H9 (cell line): ENCODE measurements at places on chromosomes 16 and 17.
A peak's percentile ranks its signal among the peaks of the same experiment; 100 is the strongest.

- no peak for DNase-seq
Measured at GRCh38 chr16:55949518-55949917, 74.3 kb upstream of the CES5A start.

DNA sequence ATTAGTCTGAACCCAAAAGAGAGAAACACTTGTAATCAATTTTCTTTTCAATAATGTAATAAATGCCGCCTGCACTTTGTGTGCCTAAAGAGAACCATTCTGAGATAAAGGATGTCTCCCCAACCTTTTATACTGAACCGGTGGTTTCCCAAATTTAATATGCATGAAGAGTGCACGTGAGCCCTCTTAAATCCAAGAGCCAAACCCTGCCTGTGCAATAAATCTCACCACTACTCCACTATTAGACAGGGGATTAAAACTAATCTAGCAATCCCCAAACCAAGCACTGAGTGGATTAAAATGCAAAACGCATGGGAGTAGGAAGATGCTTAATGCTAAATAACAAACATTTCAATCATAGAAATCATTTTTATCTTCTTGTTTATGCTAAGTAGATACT, 351.0 kb upstream of the PSMD7 start:
- DNase-seq, result no peak

DNA sequence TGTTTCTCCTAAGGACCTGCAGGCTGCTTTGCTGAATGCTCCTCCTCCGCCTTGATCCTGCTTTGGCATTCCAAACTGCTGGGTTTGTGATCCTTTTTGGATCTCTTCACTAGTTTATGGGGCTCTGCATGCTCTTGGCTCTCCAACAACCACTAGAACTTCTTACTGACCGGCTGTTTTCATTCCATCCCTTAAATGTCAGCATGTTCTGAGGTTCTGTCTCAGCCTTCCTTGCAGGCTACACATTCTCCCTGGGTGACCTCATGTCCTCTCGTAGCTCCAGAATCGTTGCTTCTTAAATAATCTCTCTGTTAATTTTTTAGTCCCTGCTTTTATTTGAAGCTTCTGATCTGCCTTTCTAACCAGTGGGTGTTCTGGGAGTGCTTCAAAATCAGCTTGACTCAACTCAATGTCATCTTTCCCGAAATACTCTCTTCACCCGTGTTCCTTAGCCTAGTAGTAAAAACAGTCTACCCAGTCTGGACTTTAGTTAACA, 119.0 kb upstream of the HS3ST2 start:
- no peak for DNase-seq

DNA sequence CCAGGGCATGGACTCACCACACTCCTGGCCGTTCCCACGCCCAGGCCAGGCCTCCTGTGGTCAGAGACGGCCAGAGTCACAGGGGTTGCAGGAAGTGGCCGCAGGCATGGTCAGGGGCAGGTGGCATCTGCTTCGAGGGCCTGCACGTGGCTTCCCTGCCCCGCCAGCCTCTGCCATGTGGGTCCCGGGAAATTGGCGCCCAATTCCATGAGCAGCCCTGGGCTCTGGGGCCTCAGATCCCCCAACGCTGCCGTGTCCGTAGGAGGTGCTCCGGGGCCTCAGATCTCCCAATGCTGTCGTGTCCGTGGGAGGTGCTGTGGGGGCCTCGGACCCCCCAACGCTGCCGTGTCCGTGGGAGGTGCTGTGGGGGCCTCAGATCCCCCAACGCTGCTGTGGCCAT, 9.7 kb upstream of the SSTR5 start:
- DNase-seq, result no peak

GRCh38 chr17:74761419-74761818, 13.0 kb downstream of the NHERF1 start:
- no peak for DNase-seq

DNA sequence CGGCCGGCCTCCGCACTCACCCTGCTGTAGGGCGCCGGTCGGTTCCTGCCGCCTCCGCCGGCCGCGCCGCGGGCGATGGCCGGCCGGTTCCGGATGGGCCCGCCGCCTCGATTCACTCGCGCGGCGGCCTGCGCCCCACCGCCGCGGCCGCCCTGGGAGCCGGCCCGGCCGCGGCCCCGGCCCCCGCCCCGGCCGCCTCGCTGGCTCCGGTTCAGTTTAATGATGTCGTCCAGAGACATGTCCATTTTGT, 158 bp downstream of the ALYREF start:
- DNase-seq, result no peak

DNA sequence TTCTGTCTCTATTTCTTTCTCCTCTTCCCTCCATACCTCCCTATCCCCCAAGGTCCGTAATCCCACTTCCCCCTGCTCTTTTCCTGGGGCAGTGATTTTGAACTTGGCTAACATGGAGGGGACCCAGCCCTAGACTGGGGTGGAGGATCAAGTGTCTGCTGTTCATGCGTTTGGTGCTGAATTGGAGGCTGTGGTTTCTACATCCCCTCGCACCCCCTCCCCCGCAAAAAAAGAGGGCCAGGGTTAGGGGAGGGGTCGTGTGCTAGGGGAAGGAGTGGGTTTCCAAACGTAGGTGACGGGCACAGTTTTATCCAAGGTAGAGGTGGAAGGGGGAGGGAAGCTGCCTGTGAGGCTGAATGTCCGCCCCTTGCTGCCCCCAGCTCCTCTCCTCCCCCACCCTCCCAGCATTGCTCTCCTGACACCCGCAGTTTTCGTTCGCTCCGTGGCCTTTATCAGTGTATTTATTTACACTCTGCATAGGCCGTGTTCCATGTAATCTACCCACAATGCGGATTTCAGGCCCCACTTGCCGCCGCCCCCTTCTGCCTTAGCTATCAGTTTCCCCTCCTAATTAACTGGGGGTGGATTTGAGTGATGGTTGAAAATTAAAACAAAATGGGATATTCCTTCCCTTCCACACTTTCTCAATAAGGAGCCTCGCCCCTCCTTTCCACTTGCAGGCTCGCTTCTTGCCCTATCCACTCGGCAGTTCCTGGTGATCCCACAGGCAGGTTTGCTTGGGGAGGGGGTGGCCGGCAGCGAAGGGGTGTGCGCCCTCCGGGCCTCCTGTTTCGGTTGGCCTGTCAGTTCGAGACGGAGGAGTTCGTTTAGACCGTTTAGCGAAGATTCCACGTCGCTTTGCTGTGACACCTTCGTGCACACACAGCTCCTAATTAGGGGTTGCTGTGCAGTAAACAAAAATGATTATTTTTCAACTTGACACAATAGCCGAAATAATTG, 2.0 kb downstream of the GNAO1 start:
- no peak for DNase-seq

- no peak for DNase-seq
Measured at GRCh38 chr16:54165174-54165911, 121.2 kb downstream of the IRX3 start.

- DNase-seq, result no peak
Measured at GRCh38 chr17:74053712-74054078, 149.8 kb upstream of the RPL38 start.

GRCh38 chr16:84086341-84086740, 30.4 kb downstream of the MBTPS1 start:
- no peak for DNase-seq

DNA sequence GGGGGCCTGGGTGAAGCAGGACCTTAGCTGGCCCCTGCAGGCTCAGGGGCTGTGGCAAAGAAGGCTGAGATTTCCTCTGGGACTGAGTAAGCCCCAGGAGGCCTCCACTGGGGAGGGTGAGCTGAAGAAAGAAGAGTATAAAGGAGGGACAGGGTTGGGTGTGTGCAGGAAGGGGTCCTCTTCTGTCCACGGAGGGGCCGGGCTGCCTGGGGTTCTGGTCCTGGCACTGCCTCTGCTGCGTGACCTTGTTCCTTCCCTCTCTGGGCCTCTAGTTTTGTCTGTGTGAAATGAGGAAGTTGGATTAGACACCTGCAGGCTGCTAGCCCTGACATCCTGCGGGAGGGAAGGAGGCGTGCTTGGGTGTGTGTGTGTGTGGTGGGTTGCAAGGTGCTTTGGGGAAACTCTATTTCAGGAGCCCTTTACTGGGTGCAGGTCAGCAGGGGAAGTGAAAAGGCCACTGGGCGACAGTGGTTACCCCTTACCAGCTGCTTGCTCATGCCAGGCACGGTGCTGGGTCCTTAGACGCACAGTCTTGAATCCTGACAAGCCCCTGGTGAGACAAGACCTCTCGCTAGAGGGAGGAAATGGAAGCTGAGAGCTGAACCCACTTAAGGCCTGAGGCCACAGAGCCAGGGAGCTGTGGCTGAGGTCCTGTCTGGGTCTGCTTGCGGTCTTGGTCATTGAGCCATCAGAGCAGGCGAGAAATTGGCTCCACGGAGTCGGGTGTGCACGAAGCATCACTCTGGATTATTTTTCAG, 60.7 kb downstream of the OR1D5 start:
- DNase-seq, result no peak

- DNase-seq, result no peak
Measured at GRCh38 chr17:4759776-4760236, 11.9 kb upstream of the TM4SF5 start.

GRCh38 chr17:79220713-79221291, 146.2 kb downstream of the ENGASE start:
- peak; percentile 88 for DNase-seq

- DNase-seq, result no peak
Measured at GRCh38 chr16:27264151-27264550, 4.4 kb downstream of the NSMCE1 start.

DNA sequence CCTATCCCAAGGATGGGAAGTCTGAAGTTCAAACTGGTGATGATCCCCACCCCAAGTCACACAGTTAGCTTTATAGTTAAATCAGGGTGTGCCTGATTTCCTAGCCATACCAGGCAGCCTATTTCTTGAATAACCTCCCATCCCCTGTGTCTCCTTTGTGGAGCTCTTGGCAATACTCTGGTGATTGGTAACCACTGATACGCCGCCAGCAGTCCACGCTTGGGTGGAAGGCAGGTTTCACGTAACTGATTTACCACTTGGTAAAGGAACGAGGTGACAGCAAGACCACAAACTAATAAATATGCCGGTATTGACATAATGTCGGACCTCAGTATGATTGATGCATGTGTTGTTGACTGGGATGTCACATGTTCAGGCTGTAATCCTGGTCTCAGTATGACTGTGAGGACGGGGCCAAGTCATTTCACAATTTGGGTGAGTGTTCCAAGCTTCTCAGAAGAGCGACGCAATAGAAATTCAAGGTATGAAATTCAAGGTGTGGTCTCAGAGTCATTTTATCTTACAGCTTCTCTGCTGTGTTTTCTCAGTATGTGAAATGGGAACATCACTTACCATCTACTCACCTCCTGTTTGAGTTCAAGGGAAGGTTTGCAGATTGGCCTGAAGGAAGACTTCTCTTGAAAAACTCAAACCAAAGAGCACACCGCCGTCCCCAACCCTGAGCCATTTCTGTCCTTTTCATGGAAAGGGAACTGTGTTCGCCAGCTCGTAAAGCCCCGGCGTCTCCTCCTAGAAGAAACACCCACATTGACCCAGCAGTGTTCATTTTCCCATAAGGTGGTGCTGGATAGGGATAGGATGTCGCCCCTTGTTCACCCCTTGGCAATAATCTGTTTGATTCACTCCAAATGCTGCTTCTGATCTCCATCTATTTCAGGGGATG, 678.9 kb downstream of the WWOX start:
- no peak for DNase-seq

DNA sequence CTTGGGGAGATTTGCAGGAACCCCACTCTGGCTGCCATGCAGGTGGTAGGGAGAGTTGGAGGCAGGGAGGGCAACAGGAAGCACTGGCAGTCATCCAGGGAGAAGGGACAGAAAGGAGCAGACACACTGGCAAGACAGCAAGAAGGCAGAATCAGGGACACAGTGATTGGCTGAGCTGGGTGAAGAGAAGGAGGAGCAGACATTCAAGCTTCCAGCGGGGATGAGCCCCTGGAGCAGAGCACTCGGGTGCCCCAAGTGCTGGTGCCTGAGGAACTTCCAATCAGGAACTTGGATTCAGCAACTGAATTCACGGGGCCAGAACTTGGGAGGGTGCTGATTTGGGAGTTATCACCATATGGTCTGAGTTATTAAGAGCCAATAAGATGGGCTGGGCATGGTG, 6.3 kb upstream of the ITGA3 start:
- DNase-seq, result peak; percentile 44
